T-helper 17 cell (primary cell): ENCODE measurements at places on chromosomes 7 and 10.

DNA sequence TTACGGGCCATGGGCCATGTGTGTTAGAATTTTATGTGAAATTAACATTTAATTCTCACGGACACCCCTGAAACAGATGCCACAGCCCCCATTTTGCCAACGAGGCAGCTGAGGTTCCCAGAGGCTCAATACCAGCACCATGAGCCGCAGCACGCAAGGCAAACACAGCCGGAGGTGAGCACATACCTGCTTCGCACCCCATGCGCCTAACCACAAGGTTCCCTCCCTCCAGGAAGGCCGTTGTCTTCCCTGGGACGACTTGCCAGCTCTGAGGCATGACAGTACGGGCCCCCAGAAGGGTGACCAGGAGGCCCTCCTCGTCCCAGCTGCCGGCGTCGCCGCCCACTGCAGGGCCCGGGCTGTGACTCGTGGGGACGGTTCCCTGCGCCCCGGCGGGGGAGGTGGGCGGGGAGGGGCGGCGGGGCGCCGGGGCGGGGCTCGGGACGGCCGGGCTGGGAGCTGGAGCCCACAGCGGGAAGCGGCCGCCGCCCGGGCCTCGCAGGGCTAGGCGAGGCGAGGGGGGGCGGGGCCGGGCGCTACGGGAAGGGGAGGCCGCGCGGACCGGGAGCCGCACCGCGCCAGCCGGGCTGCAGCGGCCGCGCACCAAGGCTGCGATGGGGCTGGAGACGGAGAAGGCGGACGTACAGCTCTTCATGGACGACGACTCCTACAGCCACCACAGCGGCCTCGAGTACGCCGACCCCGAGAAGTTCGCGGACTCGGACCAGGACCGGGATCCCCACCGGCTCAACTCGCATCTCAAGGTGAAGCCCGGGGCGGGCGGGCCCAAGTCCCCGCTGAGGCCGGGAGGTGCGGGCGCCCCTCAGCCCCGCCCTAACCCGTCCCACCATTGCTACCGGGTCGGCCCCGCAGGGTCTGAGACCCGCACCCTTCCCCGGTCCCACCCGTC lies at the start of gene CAV2:
Gene CAV2, plus strand, starts transcription at position 571 of the 910 bp plus-strand sequence. Its CDS starts 44 bp downstream, at position 615.
- DNase-seq: no peak

- no peak for DNase-seq
Measured at GRCh38 chr10:98254234-98254974, 13.6 kb downstream of the LOXL4 start.

GRCh38 chr10:110444004-110444337 lies 53.7 kb upstream of the DUSP5 start:
- no peak for DNase-seq

DNA sequence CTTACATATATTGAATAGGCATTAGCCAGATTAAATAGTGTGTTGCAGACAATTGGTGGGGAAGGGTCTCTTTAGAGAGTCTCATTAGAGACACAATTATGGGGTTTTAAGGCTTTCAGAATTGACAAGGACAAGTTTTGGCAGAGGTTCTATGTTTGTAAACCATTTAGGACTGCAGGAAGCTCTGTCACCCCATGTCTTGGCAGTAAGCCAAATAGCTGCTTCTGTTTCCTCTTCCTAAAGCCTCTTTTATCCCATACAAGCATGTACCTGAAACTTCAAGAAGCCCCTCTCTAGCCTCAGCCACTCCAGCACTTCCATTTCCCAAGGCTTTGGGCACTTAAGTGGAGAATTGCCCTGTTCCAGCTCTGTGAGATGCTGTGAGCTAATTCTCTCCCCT lies 21.8 kb upstream of the LRRC4 start:
- DNase-seq: no peak

GRCh38 chr10:72244573-72245038 lies 28.5 kb upstream of the ASCC1 start:
- no peak for DNase-seq

DNA sequence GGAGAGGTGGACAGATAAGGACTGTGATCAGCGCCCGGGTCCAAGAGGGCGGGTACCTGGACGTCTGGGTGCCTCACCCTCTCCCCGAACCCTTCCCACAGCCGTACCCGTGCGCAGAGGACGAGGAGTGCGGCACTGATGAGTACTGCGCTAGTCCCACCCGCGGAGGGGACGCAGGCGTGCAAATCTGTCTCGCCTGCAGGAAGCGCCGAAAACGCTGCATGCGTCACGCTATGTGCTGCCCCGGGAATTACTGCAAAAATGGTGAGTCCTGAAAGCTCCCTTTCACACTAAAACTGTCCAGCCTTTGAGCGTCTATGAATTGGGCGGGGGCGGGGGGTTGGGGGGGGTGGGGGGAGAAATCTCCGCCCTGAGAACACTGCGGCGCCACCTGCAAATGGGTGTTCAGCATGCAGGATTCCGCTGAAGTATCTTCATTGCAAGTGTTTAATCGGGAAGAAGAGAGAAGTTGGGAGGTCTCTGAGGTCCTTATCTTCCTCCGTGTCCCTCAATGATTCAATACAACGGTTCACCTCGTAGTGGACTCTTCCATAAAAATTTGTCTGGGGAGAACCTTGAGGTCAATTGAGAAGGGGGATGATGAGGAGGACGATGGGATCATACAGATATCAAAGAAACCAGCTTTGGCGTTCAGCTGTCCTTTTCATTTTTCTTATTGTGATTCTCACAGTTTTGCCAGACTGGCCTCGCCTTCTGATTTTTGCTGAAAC lies 906 bp downstream of the DKK1 start:
- no peak for DNase-seq

- no peak for DNase-seq
Measured at GRCh38 chr7:131890176-131890575, 333.7 kb upstream of the PODXL start.

GRCh38 chr7:20226860-20227259 lies 9.7 kb upstream of the MACC1 start:
- no peak for DNase-seq

DNA sequence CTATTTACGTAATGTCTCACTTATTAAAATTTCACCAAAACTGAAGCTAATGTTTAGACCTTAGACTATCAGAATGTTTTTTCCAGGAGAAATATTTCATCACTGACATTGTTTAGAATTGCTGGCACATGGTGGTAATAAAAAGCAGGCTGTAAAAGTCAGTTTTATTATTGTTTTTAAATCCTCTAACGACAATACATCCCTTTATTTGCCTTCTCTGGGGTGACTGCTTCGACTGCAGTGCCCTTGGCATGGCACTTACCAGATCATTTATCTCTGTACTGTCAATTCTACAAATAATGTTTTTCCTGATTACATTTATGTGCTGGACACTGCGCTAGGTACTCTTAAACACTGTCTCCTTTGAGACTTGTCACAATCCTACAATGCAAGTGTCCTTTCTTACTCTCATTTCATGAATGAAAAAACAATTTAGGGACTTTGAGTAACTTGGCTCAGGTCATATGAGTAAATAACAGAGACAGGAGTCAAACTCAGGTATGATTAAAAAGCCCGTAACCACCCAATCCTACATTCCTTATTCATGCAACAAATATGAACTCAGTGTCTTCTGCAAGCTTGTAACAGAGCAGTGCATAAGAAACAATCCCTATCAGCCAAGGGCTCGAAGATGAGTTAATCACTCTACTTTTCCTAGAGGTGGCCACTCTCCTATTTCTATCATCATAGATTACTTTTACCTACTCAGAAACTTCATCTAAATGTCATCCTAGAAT lies 5.6 kb upstream of the ING3 start:
- DNase-seq: no peak

DNA sequence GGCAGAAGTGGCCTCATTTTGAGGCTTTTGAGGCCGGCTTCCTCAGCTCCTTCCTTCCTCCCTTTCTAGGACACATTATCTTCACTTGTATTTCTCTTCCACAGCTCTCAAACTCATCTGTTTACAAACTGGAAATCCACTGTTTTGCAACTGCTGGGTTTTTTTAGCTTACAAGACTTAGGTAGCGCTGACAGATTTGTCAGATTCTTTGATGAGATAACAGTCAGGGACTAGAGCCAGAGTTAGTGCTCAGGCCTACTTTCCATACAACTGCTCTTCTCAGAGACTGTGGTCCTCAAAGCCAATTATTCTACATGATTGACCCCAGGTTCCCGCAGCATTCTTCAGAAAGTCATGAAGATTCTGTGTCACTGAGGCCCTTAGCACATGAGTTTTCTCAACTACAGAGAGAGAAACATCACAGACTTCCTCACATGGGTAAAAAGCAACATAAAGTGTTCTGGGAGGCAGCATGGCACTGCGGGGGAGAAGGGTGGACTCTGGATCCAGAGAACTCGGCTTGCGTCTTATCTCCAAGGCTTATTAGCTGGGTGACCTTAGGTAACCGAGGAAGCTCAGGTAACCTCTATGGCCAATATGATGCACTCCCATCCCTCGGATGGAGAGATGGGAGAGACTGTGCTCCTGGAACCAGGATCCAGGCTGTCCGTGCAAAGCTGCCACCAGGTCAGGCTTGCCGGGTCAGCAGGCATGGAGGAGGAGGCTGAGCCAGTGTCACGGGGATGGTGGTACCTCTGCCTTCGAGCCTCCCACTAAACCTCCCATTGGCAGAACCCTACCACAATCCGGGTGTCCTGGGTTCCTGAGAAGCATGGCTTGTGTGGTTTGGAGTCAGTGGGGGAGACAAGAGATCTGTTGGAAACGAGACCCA lies 10.5 kb downstream of the DDC start:
- DNase-seq: no peak

DNA sequence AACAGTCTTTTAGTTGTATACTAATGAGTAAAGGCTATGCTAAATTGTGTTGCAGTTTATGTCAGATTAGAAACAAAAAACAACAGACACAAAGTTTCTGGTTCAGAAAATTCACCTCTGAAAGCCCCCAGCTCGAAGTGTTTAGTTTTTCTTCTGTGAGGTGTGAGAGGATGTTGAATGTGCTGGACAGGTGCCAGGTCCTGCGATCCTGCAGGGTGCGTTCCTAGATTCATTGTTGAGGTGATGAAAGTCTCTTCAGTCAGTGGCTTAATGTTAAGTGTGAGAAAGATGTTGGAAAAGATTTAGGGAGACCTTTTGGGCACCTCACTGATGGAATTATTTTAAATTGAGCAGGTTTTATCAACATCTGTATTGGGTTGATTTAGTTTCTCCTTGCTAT lies 287.3 kb downstream of the SDK1 start:
- no peak for DNase-seq

DNA sequence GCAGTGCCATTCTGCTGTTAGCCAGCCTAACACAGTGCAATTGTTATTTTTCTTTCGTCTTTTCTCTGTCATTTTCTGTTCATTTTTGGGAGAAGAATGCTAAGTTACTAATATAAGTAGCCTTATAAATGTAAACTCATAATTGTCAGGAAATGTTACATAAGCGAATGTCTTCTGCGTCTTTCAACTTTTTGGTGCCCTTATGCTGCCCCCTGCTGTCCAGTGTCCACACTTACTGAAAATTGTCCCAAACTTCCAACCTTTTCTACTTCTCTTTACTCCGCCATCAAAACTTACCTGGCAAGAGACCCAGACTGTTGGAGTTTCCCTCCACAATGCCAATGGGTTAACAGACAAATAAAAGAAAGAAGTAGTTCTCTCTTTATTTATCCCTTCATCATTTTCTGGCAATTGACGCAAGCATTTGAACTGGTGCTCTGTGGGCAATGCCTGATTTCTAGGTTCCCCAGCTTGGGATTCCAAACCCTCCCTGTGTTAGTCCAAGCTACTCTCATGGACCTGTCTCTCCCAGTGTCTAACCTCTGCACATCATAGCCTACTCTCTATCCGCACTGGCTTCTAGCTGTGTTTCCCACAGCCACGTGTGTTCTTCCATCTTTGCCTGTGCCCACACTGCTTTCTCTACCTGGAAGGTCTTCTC lies 21.0 kb upstream of the EPC1 start:
- peak; percentile 63 for DNase-seq

- DNase-seq: no peak
Measured at GRCh38 chr10:105967256-105967655, 1197.2 kb downstream of the SORCS1 start.

DNA sequence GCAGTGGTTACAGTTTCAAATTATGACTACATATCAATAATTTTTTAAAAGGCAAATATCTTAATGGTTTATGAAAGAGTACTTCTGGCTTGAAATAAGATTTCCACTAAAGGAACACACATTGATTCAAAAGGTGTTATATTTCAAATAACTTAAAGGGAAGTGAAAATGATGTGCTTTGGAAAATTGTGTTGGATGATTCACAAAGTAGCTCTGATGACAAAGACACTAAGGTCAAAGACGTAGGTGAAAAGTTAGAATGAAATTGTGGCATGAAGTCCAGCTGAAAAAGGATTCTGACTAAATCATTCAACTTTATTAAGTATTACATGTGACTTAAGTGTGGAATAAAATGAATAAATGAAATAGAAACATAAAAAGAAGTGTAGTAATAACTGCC lies 20.8 kb upstream of the OR2A5 start:
- no peak for DNase-seq

GRCh38 chr10:69337296-69338132 lies 59.2 kb downstream of the HK1 start:
- no peak for DNase-seq

DNA sequence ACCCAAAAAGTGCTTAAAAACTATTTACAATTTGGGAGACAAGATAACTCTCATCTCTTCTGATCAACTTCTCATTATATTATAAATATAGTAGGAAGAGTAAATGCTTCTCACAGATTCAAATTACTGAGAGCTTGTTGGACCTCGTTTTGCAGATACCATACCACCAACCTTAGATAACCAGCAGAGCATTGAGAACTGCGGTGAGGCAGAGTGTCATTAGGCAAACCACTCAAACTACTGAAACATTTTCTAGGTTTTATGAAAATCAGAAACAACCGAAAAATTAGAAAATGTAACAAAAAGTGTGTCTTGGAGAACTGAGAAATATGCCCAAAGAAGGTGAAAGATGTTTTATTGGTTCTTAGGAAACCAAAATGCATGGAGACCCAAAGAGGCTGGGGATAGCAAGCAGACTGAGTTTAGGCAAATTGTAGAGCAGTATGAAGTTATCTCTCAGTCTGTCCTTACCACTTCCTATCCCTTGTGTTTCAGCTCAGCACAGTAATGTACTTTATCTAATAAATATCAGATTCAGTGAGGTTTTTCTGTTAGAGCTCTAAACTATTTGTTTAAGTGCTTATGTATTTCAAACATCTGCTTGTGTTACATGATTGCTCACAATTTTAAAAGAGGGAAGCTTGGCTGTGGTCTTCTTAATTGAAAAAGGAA lies 77.9 kb downstream of the HECTD2 start:
- no peak for DNase-seq

DNA sequence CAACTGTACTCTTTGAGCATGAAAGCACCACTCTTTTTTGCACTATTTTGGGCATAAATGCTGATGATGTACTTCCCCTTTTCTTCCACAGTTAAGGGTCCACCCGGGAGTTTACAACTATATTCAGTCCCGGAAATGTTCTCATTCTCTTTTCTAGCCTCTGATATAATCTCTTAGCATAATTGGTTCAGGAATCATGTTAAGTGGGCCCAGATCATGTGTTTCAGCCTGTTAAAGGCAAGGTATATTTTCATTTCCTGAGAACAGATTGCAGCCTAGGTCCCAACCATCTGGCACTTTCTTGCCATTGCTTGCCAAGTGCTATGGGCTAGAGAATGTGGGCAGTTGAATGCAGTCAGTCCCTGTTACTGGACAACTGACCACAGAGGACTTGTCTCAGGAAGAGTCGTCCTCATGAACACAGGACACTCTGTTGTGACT lies 111.4 kb upstream of the GLCCI1 start:
- no peak for DNase-seq

GRCh38 chr7:52431082-52431815 lies 604.2 kb upstream of the POM121L12 start:
- DNase-seq: no peak
